ENCODE measurements at places on chromosomes 7 and 10.

DNA sequence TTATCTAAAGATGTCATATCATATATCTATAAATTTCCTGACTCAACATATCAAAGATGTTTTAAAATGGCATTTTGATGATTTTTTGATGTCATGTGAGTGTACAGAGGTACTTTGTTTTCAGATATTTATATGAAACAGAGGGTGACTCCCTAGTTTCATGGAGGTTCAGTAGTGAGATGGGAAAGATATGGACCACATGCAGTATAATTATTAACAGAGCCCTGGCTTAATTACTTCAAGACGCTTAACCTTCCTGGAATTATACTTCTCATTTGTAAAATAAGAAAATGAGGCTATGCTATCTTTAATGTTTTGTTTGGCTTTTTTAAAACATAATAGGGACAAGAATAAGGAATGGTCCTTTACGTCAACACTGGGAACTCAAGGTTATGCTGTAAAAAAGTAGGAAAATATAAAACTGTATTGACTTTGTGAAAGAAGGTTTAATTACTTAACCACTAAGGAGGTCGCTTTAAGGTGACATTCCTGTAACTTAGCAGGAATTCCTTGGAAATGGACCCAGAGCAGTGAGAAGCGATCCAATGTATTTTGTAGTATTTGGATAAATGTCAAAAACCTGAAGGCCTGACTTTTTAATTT lies 821.0 kb upstream of the IGFBP3 start:
- no peak for DNase-seq

GRCh38 chr7:142813226-142813625 lies 41.6 kb upstream of the EPHB6 start:
- DNase-seq = no peak

DNA sequence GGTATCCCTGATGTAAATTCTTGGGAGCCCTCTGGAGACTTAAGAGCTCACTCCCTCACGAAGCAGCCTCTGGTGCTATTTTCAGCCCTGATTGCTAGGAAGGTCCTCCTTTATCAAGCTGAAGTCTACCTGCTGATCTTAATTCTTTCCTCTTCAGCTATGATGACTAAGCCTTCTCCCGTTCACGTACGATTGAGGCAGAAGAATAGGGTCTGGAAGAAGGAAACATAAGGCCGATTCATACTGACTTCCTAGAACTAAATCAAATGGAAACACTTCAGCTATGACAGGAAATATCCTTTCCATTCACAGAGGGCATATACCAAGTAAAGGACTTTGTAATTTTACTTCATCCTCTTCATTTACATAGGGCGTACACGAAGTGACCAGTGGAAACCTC lies 107.0 kb downstream of the CPXM2 start:
- DNase-seq = no peak

DNA sequence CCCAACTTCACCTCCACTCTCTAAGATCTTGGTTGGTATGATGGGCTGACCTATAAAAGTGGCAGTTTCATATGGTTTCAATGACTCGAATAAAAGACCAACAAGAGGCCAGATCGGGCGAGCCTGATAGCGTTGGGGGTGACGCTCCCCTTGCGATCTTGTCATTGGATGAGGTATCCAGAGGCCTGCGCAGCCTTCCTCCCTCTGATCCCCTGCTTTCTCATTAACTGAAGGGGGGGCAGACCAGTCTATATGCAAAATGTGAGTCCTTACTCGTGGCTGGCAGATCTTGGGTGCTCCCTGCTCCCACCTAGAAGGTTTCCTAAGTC lies 937 bp upstream of the COBL start:
- no peak for DNase-seq

DNA sequence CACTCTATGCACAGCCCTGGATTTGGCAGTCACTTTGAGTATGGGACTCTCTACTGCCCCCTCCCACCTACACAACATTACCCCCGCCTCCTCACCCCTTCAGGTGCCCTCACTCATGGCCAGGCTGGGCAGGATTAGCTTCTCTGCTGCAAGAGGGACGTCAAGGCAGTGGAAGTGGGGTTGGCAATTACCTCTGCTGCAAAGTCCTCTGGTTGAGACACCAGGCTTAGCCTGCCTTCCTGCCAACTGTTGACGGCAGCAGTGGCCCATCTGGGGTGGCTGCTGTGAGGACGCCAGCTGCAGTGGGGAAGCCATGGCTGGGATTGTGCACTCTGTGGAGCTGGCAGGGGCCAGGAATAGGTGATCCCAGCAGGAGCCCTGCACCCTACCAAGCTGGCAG lies 26.7 kb downstream of the SVIL start:
- DNase-seq = no peak

- no peak for DNase-seq
Observed at GRCh38 chr10:129877773-129878371, 86.2 kb downstream of the EBF3 start.

Data from mucosa of gallbladder (tissue), 1 donor.